ENCODE measurements at places on chromosomes 3 and 15.

- DNase-seq = no peak
Measured at GRCh38 chr3:48738144-48738536, 21.1 kb upstream of the IP6K2 start.

DNA sequence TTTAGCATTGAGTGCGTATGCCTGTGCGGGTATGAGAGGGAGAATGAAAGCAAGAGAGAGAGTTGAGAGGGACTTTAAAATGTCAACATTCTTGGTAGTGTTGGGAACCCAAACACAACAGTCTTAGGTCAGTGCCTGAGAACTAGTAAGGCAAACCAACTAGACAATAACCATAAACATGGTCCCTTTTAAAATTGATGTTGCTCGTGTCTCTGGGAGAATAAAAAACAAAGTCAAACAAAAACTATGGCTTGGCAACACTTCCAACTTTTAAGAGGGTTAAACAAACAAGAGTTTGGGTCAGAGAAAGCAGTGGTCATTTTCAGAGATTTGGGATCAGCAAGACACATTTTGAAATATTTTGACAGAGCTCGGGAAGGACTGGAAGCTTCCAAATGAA lies 146.7 kb upstream of the THBS1 start:
- DNase-seq = no peak

DNA sequence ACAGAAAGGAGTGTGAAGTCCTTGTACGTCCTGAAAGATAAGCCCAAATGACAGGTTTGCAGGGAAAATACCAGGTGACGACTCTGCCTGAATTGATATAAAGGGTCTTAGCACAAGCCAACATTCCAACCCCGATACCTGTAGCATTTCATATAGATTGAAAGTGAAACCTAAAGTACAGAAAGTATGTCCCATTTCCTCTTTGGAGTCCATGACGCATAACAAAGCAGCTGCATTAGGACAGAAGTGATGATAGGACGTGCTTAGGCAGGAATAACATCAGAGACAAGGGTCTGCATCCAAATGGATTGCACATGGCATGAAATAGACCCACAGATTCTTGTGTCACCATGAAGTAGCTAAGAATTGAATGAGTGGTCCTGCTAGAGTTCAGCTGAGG lies 187.0 kb upstream of the ROBO1 start:
- no peak for DNase-seq

DNA sequence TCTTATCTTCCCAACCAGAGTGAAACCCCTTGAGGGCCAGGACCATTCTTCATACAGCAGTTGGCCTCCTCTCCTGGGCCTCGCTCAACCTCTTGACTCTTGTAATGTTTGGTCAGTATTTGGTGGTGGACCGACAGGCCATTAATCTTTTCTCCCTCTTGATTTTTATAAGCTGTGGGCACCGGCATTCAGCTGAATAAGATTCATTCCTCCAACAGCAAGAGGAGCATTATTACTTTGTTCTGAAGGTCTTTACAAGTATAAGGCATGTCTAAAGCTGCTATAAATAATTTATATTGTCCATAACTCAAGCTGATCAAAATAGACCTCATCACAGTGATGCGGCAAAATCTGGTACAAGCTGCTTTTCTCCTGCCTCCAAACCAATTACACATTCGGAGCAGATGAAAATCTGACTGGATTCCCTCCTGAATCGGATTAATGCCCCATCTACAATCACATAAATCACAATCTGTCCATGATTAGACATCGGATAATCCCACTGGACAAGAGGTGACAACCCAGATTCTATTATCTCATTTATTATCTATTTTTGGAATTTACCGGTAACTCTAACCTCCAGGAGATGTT lies 8.4 kb upstream of the ISL2 start:
- DNase-seq = no peak

DNA sequence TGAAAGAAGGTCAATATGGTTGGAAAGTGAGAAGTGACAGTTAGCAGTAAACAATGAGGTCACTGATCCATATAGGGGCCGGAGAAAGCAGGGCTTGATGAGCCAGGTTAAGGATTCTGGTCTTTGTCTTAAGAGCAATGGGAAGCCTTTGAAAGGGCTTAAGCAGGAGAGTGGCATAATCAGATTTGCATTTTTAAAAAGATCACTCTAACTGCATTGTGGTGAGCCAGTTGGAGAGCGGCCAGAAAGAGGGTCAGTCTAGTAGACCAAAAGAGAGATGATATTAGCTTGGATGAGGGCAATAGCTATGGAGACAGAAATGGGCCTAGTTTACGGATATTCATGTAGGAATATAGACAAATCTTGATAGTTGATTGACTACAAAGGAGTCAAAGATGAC lies 46.6 kb downstream of the CPNE4 start:
- DNase-seq = peak; percentile 29

- no peak for DNase-seq
Measured at GRCh38 chr15:41983621-41984571, 11.5 kb upstream of the EHD4 start.

GRCh38 chr3:122258757-122259371 lies 66.2 kb upstream of the CSTA start:
- peak; percentile 38 for DNase-seq

DNA sequence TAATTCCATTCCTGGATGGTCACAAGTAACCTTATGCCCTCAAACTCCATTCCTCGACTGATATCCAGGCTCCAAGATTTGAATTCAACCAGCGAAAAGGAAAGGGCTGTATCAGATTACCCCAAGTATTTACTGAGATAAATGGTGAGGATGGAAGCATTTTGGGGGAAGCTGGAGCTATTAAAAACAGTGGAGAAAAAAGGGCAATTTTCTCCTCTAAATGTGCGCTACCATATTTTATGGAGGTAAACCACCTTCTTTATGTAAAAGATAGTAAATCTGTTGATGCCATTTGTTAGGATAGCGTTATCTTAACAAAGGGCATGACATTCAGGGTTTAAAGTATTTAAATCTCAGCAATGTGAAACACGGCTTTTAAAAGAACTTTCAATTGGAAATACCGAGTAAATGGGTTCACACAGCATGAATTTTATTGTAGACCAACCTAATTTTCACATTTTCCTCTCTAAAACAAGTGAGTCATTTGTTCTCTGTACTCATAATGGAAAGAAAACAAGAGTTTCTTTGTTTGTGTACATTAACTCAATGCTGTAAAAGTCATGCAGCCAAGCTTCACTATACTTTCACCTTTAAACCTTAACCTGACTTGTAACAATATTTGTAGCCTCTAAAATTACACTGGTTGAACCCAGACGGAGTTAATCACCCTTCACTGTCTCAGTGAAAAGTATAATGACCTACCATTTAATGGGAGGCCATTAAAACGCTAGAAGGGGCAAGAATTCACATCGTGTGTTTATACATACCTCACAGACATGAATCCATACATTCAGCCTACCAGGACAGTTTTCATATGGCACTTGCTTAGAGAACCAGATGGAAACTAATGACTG lies 773.4 kb downstream of the ROBO1 start:
- no peak for DNase-seq

- DNase-seq = no peak
Measured at GRCh38 chr15:71629781-71630474, 180.4 kb upstream of the NR2E3 start.

GRCh38 chr3:29176501-29176900 lies 104.4 kb upstream of the RBMS3 start:
- no peak for DNase-seq

GRCh38 chr3:113038328-113038727 lies 47.5 kb downstream of the GTPBP8 start:
- DNase-seq = no peak

GRCh38 chr3:70951316-70951715 lies 632.2 kb downstream of the FOXP1 start:
- DNase-seq = no peak

- DNase-seq = no peak
Measured at GRCh38 chr15:47711655-47712054, 5.7 kb upstream of the SEMA6D start.

- DNase-seq = no peak
Measured at GRCh38 chr3:154844863-154845262, 235.3 kb upstream of the MME start.

GRCh38 chr15:81315452-81316175 lies 8.3 kb downstream of the STARD5 start:
- no peak for DNase-seq

- no peak for DNase-seq
Measured at GRCh38 chr3:13647298-13648059, 98.6 kb downstream of the FBLN2 start.

DNA sequence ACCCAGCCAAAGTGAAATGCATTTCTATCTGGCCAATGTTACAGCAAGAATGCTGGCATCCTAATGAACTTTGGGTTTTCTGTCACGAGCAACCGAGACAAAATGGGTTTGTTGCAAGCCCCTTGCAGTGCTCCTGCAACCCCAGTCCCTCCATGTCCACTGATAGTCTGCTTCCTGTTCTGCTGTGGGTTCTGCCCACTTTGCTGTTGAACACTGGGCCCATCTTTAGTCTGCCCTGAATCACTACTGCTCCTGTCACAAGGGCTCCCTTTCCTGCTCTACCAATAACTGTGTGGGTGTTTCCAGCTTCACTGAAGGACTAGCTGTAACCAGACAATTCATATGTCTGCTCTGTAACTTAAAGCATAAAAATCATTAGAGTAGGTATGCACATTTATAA lies 12.7 kb upstream of the OXSR1 start:
- DNase-seq = no peak

- DNase-seq = no peak
Measured at GRCh38 chr3:14222900-14223594, 44.4 kb downstream of the LSM3 start.

DNA sequence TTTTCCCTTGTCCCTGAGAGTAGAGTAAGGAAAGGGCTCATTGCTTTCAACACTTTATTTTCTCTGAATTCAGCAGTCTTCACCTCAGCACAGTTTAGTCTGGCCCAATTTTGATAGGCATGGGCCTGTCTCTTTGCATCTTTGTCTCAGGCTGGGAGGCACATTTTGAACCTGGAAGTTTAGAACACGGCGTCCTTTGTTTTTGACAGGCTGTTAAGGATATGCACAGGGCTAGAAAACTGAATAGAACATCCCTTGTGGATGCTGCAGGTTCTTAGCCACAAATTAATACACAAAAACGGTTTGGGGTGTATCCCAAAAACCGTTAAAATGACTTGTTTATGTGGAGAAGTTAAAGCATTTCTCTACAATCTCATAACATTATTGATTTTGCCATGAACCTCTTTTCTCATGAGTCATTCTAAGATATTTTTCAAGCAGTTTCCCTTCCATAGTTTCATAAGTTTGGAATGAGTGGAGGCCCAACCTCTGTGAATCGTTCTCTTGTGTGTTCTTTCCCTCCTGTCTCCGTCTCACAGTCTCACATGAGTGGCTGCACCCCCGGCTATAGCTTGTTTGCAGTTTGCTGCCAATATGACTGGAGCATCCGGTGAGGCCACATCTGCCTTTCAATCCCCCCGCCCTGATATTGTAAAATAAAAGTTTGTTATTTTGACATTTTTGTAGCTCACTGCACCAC lies 192.9 kb upstream of the EIF1B start:
- DNase-seq = no peak

DNA sequence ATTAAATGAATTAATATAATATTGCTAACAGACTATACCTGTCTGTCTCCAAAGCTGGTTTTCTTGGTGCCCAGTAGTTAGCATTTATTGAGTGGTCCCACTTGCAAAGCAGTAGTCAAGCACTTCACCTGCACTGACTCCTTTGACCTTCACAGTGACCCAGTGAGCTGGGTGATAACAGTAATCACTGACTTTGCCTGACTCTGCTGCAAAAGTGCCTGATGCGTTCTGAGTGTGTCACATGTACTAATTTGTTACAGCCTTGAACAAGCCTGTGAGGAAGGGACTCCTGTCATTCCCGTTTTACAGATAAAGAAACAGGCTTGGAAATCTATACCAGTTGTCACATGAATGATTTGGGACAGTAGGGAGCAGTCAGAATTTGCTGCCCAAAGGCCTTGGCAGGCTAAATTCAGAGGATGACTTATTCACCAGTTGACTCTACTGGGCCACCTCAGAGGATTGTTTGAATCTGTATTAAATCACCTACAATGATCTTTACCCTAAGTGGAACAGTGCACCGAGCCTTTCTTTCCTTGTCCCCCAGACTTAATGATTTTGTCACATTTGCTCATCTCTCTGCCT lies 116.6 kb upstream of the PLXNA1 start:
- no peak for DNase-seq

- DNase-seq = no peak
Measured at GRCh38 chr3:65484964-65485363, 553.8 kb downstream of the MAGI1 start.

DNA sequence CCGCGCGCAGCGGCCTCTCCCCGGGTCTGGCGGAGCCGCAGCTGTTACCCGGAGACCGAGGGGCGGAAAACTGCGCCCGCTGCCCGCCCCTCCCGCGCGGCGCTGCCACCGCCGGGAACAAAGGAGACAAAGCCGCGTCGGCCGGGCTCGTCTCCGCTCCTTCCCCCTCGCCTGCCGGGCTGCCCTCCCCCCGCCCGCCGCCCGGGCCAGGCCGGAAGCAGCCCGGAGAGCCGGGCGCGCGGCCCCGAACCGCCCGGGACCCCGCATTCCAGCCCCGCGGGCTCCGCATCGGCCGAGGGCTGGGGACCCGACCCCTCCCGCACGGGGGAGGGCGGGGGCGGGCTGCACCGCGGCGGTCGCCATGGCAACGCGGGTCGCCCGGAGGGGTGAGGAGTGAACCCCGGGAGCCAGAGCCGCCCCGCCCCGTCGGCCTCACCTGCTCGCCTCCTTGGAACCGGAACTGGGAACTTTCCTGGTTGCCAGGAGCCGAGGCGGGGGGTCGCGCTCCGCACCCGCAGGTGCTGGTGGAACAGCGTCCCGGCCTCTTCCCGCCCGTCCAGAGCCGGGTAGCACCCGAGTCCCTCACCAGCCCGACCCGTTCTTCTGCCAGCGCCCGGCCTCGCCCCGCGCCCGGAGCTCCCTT lies 448 bp downstream of the PLXNB1 start:
- peak; percentile 29 for DNase-seq

GRCh38 chr15:39682366-39682765 lies 100.3 kb downstream of the FSIP1 start:
- DNase-seq = no peak

DNA sequence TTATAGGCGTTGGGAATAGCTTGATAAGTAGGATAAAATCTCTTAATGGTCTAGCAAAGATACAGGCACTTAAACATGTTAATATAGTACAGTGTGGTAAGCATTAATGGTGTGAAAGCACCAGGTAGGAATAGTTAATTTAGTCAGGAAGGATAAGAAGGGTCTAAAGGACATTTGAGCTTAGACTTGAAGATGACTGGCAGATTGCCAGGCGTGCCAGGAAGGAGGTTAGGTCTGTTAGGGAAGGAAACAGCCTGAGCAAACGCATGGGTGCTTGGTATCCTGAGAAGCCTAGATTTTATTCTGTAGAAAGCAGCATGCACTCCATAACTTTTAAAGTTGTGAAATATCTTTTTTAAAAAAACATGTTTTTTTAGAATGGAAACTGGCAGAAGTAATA lies 17.7 kb downstream of the SEC62 start:
- no peak for DNase-seq

- peak; percentile 40 for DNase-seq
Measured at GRCh38 chr15:41971089-41971894, 1.1 kb downstream of the EHD4 start.

Data from SK-N-DZ (cell line).